ENCODE measurements at places on chromosomes 12 and 14.
A peak's percentile ranks its signal among the peaks of the same experiment; 100 is the strongest.

GRCh38 chr12:118238888-118239287 lies 103.0 kb downstream of the PEBP1 start:
- no peak for DNase-seq

DNA sequence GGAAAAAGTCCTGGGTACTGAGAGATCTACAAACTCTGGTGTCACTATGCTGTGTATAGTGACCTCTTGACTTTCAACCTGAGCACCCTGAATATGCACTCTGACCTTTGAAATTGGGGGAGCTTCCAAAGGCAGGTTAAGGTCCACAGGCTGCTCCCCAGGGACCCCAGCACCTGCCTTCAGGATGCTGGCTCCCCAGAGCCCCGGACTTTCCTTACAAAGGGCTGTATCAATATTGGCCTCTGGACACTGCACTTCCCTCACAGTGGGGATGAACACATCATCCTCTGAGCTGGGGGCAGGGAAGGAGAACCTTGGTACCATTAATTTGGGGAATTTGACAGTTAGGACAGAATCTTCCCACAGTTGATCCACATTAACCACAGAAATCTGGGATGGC lies 14.3 kb downstream of the PLD4 start:
- no peak for DNase-seq

DNA sequence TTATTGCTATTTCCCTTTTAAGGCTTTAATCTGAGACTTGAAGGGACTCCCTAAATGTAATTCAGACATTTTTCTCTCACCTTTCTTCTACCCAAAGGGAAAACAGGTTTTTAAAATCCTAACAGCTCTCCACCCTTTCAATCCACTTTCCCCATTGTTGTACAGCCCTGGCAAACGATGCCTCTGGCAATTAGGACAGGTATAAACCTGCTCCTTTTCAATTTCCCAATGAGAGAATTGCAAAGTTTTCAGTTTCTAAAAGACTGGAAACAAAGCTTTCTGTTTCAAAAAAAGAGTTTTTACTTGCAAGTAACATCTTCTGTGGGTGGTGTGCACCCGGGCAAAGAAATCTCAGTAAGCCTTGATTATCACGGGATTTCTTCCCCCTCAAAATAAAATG lies 131.2 kb downstream of the HMGA2 start:
- DNase-seq, result no peak

GRCh38 chr12:103832048-103832997 lies 8.7 kb downstream of the NT5DC3 start:
- DNase-seq, result no peak

DNA sequence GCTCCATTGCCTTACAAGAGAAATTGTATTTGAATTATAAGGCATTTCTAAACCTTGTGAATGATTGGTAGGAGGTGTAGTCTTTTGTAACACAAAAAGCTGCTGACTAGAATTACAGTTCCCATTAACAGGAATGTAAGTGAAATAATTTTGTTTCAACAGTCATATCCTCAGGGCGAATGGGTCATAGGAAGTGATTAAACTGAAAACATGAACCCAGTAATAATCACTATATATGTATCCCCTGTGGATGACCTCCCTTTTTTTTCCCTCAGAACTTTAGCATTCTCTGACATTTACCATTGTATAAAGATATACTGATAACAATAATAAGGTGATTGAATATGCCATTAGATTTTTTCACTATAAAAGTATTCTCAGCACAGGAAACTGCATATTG lies 312.3 kb downstream of the ATP23 start:
- no peak for DNase-seq

DNA sequence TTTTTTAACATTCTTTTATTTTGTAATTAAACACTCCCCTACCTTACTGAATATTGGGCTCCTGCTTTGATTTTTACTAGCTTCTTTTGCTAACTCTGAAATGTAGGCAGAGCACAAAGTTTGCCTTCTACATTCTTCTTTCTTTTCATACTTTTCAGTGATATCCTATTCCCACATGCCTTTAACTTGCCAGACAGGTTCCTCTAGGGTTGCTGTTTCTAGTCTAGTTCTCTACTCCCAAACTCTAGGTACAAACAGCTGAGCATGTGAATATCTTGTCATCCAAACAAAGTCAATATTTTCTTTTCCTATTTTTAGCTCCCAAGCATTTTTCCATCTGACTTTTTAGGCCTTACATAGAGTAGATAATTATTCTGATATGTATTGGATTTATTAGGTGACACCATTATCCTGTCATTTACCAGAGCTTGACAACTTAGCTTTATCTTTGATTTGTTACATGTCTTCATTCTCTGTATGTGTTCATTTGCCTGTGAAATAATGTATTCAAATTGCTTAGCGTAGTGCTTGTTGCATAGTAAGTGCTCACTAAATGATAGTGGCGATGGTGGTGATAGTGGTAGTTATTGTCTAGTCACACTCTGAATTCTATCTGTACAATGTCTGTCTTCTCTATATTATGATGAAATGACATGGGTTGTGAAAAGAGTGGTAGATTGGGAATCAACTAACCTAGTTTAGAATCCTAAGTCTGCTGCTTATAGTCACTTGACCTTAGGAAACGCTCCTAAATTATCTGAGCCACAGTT lies 73.6 kb upstream of the DNM1L start:
- no peak for DNase-seq

- DNase-seq, result no peak
Measured at GRCh38 chr14:37018571-37019240, 153.7 kb downstream of the SLC25A21 start.

- DNase-seq, result no peak
Measured at GRCh38 chr14:104966981-104967385, 11.2 kb downstream of the AHNAK2 start.

DNA sequence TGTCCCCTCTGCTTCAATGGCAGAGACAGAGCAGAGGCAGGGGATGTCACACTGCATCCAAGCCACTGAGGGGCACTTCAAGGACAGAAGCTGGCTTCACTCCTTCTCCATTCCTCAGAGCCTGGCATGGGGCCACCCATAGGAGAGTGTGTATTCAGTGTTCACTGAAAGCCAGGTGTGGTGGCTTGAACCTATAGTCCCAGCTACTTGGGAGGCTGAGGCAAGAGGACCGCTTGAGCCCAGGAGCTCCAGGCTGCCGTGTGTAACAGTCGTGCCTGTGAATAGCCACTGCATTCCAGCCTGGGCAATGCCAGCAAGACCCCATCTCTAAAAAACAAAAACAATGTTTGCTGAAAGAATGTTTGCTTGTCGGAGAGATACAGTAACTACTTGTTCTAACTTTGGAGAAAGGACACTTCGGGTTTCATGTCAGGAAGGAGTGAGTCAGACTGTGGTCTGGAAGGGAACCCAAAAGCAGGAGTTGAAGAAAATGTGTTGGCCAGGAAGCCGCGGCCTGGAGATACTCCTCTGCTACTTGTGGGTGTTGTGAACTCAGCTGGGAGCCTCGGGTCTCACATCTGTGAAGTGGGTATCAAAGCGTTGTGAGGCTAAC lies 43.4 kb downstream of the ELK3 start:
- peak; percentile 36 for DNase-seq

DNA sequence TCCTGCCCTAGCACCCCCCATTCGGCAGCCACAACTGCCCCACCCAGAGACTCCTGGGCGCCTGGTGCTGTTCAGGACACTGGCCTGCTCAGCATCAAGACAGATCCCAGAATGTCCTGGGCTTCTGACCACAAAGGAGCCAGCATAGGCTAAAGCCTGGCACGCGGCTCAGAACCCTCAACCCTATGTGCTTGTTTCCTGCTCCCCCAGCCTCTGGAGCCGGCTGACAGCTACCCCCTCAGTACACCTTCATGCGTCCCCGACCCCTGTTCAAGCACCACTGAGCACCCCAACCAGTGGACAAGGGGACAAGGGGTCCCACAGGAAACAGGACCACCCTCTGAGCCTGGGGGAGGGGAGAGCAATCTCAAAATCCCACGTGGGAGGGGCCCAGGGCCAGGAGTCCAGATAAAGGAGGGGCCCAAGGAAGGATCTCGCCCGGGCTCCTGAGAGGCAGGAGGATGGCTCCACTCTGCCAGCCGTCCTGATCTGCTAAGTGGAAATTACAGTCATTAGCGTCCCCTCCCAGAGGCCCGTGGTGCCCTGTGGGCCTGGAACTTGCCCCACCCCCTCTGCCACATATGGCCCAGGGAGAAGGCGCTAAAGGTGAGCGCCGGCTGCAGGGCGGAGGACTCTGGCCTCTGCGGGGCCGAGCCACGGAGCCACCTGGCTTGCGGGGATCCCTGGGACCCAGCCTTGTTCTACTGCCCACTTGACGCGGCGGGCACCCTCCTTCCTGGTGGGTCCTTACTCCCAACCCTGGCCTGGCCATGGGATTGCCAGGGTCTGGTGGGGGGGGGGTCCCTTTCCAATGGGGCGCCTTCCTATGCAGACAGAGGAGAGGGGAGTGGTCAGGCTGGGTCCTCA lies 27.2 kb upstream of the GPR132 start:
- DNase-seq, result no peak

DNA sequence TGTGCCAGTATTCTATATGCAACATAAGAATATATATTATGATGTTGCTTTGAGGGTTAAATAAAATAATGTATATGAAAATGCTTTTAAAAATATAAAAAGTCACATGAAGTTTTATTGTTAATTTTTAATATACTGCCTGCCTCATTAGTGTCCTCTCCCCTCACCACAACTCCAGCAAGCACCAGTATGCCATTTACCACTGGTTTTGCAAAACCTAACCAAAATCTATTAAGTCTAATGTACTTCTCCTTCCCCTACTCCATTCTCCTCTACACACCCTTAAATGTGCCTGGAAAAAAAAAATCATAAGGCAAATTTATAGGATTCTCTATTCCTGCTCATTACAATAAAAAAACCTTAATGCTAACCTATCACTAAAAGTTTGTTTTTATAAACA lies 24.0 kb upstream of the GNG2 start:
- DNase-seq, result no peak

GRCh38 chr12:90290980-90291975 lies 582.6 kb upstream of the ATP2B1 start:
- no peak for DNase-seq

DNA sequence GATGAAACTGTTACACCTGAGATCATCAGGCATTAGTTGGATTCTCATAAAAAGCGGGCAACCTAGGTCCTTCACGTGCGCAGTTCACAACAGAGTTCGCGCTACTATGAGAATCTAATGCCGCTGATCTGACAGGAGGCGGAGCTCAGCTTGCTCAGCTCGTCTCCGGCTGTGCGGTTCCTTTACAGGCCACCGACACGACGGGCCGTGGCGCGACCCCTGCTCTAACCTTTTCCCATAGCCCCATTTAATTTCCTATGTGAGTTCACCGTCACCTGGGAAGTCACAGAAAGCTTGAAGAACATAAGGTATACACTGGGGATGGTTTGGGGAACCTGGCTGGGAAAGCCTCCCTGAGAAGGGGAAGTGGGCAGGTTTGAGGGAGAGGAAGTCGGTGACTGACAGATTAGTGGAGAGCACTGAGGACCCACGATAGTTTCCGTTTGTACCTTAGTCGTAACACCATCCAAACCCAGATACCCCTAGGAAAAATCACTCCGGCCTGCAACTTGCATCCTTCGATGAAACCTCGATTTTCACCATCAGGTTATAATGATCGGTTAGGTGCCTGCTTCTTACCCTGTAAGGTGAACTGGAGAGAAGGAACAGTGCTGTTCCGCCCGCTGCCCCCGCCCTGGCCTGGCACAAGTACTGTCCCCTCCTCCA lies 2.8 kb upstream of the AAAS start:
- DNase-seq, result peak; percentile 62

DNA sequence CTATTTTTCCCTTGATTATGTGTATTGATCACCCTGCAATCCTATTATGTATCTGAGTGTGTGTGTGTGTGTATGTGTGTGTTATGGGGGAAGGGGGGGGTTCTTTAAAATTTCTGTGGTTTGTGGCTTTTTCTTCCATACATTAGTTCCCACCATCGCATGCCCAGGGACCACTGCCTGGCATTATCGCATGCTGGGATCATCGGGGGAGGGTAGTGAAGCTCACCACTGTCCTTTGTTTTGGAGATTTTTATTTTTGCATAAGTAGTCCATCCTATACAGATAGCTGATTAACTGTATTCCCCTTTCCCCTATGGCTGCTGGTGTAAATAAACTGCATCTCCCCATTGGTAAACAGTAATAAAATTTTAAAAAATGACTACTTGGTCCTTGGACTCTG lies 3.4 kb downstream of the ATXN7L3B start:
- no peak for DNase-seq

DNA sequence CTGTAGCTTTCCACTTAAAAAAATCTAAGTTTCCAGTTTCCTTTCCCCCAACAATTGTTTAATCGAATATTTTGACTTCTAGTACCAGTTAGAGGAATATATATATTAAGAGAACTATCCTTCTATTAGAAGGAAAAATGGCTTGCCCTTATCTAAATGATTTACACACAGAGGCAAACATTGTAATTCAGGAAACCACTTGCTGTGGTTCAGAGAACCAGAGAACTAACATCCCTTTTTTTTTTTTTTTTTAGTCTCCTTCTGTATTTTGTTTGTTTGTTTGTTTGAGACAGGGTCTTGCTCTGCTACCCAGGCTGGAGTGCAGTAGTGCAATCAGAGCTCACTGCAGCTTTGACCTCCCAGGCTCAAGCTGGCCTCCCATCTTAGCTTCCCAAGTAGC lies 746.6 kb downstream of the VRK1 start:
- DNase-seq, result no peak

- DNase-seq, result no peak
Measured at GRCh38 chr14:19771895-19772430, 1.3 kb upstream of the OR4M1 start.

DNA sequence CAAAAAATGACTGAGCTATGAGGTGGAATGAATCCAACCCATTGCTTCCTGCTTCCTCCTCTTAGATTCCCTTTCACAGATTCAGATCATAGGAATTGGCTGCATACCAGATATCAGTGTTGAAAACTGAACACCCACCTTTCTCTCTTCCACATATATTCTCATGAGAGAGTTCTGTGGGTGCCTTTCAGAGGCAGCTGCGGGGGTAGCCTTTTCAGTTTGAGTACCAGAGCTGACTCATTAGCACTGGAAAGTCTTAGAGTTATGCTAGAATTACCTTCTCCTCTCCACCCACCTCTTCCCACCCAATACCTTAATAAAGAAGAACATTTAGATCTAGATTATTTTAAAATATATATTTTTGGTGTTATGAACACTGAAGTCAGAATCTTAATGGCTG lies 495.4 kb upstream of the SEL1L start:
- DNase-seq, result no peak

GRCh38 chr12:86257134-86257533 lies 943 bp upstream of the MGAT4C start:
- no peak for DNase-seq

GRCh38 chr12:26088998-26089397 lies 35.8 kb downstream of the BHLHE41 start:
- DNase-seq, result no peak

DNA sequence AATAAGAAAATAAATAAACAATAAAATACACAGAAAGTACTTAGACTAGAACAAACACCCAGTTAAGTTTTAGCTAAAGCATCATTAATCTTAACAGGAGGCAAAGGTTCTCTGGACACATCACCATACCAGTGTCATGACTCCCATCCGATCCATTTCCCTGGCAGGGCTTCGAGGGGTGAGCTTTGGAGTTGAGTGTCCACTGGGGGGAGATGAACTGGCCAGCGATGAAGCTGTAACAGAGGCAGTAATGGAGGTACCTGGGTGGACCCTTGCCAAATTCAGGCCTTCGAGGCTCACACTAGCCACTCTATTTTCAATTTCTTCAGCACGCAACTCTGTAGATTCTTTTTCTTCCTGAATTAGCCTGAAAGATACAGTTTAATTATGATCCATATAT lies 269.5 kb downstream of the ACSS3 start:
- no peak for DNase-seq

Data from stimulated activated CD4-positive, alpha-beta T cell treated with anti-CD3 and anti-CD28 coated beads, TNF-alpha, amount 100 ng/mL, for 48 hours (primary cell).